ENCODE measurements at places on chromosomes 1 and 21.

GRCh38 chr1:233655301-233655740 lies 41.4 kb downstream of the KCNK1 start:
- no peak for DNase-seq

- peak; percentile 92 for DNase-seq
Observed at GRCh38 chr1:91732291-91733107, 153.5 kb downstream of the TGFBR3 start.

- DNase-seq = no peak
Observed at GRCh38 chr1:207109004-207109403, 5.0 kb downstream of the C4BPA start.

DNA sequence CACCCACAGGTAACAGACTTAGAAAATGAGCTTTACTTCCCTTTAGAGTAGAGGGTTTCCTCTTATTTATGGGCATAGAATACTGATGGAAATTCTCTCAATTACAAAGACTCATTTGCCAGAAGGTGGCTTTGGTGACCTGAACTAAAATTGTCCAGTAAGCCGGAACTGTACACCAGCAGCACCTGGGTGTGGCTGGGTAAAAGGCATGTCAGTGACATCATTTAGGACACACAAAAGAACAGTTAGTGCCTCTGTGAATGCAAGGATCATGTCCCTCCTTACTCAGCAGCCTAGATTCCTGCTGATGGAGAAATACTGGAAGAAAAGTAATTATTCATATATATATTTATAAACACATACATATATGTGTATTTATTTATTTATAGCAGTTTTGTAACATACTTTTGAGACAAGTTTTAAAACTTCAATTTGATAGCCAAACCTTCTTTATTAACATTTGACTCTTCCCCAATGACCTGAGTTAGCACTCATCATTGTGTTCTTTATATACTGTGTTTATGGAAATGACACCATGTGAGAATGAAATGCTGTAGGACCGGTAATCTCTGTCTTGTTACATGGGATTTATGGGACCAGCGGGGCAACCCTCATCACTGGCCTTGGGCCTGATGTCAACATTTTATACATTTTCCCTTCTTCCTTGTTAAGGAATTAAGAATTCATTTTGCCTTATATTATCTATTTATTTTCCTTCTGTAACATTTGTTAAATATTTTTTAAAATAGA lies 274.4 kb downstream of the BRINP2 start:
- no peak for DNase-seq

GRCh38 chr1:169121146-169121923 lies 14.8 kb downstream of the ATP1B1 start:
- no peak for DNase-seq

- no peak for DNase-seq
Observed at GRCh38 chr1:71522721-71523120, 441.9 kb upstream of the ZRANB2 start.

GRCh38 chr21:37710546-37711285 lies 205.5 kb downstream of the KCNJ6 start:
- DNase-seq = peak; percentile 85

- DNase-seq = no peak
Observed at GRCh38 chr1:82453511-82454185, 652.9 kb downstream of the ADGRL2 start.

- no peak for DNase-seq
Observed at GRCh38 chr21:35399002-35399530, 350.0 kb upstream of the RUNX1 start.

- DNase-seq = no peak
Observed at GRCh38 chr1:26036756-26037281, 9.1 kb downstream of the SLC30A2 start.

DNA sequence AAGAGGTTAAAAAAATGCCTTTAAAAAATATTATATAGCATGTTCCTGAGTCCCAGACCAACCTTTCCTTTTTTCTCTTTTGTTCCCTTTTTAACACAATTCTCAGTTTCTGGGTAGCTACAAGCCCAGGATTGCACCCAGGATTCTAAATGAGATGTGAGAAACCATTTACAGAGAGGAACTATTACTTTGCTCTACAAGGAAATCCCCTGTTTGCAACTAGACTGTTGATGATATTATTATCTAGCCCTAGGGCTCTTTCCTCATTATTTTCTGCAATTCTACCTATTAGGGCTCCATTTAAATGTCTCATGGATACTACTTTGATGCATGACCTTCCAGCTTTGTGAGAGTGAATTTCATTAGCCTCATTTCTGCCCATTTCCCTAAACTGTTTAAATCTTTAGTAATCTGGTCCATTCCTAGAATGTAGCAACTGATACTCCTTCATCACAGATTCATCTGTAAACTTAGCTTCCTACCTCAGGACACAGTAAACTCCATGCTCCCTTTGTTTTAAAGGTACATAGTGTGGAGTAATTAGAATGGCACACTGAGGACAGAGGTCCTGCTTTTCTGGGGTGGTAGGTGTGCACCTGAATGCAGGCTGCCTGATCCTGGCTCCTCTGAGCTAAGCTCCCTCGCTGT lies 7.1 kb upstream of the KIF14 start:
- DNase-seq = no peak

DNA sequence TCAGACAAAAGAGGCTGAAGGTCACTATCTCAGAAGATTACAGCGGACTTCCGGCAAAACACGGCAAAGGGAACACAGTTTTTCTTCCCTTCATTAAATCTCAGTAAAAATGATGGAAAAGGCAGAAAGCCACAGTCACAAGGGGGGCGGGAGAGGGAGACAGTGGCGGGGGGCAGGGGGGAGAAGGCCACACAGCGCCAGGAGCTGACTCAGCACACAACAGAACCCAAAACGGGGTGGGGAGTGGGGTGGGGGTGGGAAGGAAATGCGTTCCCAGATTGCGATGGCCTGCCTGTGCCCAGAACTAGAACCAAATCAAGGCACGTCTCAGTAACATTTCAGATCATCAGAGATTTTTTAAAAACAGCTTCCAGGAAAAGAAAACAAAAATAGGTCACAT lies 13.4 kb downstream of the CFAP74 start:
- no peak for DNase-seq

GRCh38 chr1:9900142-9901043 lies 9.7 kb downstream of the CTNNBIP1 start:
- DNase-seq = peak; percentile 35

- DNase-seq = no peak
Observed at GRCh38 chr1:10687251-10687651, 109.2 kb downstream of the CASZ1 start.

DNA sequence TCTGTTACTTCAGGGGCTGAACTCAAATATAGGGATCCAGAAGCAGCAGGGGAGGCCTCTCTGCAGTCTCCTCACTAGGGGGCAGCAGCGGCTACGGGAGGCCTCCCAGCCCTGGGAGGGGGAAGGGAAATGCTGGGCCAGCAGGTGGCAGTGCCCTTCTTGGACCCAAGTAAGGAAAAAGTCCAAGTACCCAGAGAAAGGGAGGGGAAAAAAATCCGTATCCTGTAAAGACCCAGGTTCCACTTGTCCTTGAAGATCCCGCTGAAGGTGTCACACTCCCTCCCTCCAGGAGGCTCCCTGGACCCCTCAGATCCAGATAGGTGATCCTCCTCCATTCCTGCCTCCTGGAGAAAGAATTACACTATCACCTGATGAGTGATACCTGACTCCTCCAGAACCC lies 14.1 kb upstream of the NUAK2 start:
- DNase-seq = peak; percentile 63

DNA sequence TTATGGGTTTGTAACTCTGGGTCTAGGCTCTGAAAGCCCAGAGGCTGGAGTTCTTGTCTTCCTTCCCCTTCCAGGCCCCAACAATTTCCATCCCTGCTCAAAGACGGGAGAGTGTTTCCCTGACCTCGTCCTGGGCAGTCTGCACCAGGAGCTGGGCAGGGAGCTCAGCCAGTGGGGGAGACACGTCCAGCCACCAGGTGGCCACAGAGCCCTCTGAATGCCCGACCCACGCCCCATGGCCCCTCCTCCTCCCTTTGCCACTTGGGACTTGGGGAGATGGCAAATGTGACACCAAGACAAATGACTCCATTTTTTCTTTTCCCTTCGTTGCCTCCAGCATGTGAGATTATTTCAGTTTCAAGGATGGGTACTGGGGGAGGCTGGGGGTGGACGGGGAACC lies 159.9 kb upstream of the AJAP1 start:
- DNase-seq = no peak

- DNase-seq = no peak
Observed at GRCh38 chr1:13667691-13668090, 32.3 kb upstream of the PRDM2 start.

GRCh38 chr1:243605604-243606003 lies 244.4 kb downstream of the AKT3 start:
- DNase-seq = no peak

Measured in RPMI7951 (cell line).